Stimulated activated CD8-positive, alpha-beta memory T cell treated with anti-CD3 and anti-CD28 coated beads, Interleukin-7, amount 100 ng/mL, for 4 hours (primary cell): ENCODE measurements at places on chromosomes 7 and 10.

DNA sequence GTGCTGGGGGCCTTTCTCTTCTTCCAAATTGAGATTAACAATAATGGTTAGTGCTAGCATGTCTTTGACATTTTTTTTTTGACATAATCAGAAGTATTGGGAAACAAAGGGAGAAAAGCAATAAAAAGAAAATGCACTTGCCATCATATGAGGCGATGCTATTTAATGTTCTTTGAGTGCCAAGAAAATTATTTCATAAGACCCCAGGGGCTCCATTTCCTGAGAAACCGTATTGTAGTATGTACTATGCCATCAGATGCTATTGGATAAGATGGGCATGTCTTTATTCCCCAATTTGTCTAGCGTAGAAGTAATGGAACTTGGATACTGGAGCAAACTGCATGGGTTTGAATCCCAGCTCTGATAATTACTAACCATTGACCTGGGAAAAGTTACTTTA lies 408.9 kb downstream of the ADRA2A start:
- no peak for DNase-seq

- DNase-seq = no peak
Observed at GRCh38 chr10:130757821-130758489, 553.6 kb downstream of the TCERG1L start.

- no peak for DNase-seq
Observed at GRCh38 chr7:137835486-137836112, 11.2 kb downstream of the DGKI start.

DNA sequence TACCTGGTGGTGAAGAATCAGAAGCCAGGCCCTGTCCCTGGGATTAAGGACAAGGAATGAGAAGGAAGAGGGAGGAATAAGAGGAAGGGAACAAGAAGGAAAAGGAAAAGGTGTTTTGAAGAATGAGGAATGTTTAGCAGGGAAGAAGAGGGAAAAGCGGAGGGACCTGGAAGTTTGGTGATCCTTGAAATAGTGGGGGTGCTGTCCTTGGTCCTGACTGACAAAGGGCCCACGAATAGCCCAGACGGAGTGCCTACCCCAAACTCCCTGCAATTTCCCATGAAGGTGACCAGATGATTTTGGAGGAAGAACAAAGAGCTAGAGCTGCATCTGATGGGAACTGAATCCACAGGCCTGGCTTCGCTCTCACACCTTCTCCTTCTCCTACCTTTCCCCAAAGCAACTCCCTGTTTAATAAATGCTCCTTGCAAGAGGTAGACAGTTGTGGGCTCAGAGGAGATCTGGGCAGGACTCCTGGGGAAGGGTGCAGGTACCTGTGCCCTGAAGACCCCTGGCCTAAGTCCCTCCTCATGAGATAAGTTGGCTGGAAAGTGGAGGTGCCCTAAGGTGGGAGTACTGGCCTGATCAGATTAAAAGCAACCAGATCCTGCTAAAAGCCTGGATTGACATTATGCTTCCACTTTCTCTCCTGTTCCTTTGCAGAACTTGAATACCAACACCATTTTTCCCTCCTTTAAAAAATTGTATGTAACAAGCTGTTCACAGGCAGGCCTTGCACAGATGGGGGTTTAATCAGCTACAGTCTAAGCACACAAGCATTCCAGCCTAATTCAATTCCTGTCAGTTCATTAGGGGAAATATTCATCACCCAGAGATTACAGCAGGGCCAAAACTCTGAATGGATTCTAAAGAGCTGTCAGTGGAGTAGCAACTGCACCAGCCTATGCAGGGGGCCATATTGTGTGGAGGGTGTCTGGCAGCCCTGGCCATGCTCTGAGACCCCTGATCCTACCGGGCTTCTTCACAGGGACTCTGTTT lies 19.4 kb downstream of the KAZALD1 start:
- no peak for DNase-seq

DNA sequence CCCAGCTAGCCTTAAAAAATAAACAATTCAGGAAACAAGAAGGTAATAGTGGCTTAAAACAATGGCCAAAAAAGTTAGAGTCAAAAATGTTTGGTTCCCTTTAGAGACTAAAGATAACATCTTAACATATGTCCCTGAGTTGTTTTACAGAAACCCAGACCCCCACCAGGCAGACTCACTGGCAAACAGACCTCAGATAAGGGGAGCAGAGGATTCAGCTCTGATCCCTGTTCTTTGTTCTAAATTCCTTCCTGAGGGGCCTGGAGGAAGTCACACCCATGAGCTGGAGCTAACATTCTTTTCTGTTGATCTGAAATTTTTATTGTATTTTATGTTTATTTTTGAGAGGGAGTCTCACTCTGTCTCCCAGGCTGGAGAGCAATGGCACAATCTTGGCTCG lies 247.2 kb downstream of the USP6NL start:
- DNase-seq = no peak

DNA sequence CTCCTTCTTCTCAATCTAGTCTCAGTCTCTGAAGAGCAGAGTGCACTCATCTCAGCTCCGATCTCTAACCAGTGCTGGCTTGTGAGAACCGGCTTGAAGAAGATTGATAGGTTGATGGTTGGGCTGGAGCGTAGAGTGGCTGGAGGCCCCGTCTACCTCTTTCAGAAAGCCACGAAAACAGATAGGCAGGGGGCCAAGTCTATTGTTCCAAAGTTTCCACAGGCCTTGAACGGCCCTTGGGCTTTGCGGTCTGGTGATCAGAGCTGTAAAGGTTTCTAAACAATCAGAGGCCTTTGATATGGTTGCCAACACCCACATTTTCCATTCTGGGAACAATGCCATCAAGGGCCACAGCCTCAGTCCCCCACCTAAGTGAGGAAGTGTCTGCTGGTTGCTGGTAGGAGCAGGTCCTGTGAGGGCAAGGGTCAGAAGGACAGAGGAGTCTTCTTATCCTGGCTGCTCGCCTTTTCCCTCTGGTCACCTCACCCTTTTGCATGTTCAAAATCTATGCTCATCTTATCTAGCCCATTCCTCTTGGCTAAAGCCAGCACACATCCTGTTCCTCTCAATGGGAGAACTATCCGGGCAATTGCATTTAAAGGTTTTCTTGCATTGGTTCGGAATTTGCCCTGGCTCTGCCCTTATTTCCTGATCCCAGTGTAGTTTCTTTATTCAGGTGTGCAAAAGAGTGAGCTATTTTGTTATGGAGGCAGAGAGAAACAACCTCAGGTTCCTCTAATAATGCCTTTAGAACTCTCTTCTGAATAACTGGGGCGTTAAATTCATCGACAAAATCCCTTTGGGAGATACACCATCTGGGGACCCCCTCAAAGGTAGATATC lies 70.3 kb upstream of the KMT2E start:
- peak; percentile 48 for DNase-seq

DNA sequence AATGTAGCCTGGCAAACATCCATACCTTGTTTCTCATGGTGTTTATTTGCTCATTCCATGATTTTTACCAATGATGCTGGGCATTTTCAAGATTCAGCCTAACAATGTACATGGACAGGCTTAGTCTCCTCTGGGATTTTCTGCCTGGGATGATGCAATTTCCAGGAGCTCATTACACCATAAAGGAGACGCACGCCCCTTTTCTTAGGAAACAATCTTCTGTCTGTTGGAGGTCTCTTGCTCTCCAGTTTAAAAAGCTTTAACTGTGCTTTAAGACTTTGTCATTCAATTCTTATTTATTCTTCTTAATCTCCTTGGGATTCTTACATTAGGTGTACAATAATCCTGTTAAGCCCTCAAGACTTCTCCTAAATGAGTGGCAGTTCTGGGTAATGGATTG lies 150.3 kb upstream of the NRP1 start:
- no peak for DNase-seq

DNA sequence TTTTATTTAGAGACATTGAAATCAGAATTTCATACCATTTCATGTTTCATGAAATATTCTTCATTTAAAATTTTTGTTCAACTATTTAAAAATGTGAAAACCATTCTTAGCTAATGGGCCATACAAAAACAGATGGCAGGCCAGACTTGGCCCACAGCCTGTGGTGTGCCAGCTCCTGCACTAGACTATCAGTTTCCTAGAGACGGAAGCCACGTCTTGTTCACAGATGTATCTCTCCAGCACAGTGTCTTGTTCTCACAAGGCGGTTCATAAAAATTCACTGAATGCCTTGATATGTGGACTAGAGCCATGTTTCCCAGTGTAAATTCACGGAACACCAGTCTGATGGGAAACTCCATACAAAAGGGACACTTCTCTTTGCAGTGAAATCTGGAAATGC lies 216.0 kb downstream of the KCNMA1 start:
- no peak for DNase-seq

GRCh38 chr7:21020667-21021066 lies 234.0 kb upstream of the SP8 start:
- DNase-seq = no peak

DNA sequence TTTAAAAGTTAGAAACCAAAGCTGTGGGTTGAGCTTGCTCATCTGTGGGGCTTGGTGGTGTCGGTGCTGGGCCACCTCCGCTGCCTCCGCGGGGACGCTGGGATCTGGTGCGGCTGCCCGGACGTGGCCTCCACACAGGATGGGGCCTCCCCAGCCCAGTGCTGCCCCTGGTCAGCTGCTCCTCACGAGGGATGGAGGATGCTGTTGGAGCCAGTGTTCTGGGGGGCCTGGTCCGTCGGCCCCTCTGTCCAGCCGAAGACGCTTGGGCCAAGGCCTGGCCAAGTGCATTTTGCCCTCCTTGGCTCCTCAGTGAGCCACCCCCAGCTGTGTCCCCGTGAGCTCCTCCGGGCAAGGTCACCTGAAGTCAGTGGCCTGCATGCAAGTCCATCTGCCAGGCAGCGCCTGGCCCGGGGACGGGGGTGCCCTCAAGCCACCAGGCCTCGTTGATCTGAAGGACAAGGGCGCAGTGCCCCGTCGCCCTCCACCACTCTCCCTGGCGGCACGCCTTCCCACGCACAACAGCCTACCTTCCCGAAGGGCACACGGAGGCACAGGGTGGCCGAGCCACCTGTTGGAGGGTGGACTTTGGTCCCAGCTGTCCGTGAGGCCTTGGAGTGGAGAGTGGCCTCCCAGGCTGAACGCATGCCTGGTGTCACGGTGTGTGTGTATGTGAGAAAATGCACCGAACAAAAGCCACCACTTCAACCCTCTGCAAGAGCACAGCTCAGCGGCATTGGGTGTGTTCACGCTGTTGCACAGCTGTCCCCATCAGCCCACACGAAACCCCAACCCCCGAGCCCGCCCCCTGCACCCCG lies 27.3 kb downstream of the KNDC1 start:
- DNase-seq = no peak

DNA sequence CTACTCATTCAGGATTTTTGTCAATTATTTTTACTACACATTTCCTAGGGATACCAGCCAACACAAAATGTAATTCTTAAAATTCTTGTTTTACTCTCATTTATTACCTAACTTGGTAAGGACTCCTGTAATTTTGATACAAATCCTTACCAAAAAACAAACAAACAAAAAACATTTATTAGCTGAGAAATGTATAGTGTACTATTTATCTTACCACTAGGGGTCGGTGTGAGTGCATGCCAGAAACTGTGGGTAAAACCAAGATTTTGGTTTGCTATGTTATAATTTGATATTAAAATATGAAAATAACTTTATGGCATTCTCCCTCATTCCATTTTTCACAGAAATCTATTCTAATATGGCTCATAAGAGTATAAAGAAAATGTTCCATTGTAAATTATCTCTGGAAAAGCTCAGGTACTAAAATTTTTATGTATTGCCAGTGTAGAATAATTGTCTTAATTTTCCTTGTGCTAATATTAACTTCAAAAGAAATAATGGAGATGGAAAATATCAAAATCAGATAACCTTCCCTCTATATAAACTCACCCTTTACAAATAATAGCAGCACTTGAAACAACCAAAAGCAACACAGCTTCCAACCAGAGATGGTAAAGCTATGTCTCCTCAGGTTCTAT lies 290.8 kb upstream of the PCDH15 start:
- no peak for DNase-seq

DNA sequence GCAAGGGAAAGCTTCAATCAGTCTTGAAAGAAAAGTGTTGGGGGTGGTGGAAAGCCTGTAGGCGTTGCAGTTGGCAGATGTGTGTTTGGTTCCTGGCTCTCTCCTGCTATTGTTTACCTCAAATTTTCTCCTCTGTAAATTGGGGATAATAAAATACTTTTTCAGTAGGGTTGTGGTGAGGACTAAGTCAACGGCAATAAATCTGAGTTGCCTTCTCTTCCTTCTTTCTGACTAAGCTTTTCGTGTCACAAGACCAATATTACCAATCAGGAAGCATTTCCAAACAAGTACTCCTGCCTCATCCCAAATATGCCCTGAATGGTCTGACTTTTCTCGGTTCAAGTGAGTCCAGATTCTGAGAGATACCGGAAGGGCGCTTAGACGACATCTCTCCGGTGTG lies 54.0 kb downstream of the CREB5 start:
- DNase-seq = no peak
